Heart right ventricle (tissue), 16 donors: ENCODE measurements at places on chromosomes 2 and 18. TPM values are rescaled to one million over a fixed set of nuclear protein-coding genes. Genes with fewer than 3 reads are reported as not detected.

- H3K36me3 ChIP-seq: peaks cover 10% of the 10 kb centered on the region
- no peak overlapping the region for H3K4me3 ChIP-seq
- no peak overlapping the region for H3K27ac ChIP-seq
Observed at GRCh38 chr2:138536302-138536701, 34.7 kb downstream of the SPOPL start.

GRCh38 chr2:182477774-182478173, 50.9 kb upstream of the PDE1A start:
- H3K27ac ChIP-seq: no peak overlapping the region
- H3K4me1 ChIP-seq: no peaks in the 10 kb centered on the region
- DNase-seq: no peak
- H3K4me3 ChIP-seq: no peak overlapping the region

- no peaks in the 10 kb centered on the region for H3K36me3 ChIP-seq
- H3K4me3 ChIP-seq: no peak overlapping the region
- no peak overlapping the region for H3K27ac ChIP-seq
- DNase-seq: no peak
Observed at GRCh38 chr2:143691121-143691520, 561.9 kb downstream of the ARHGAP15 start.

DNA sequence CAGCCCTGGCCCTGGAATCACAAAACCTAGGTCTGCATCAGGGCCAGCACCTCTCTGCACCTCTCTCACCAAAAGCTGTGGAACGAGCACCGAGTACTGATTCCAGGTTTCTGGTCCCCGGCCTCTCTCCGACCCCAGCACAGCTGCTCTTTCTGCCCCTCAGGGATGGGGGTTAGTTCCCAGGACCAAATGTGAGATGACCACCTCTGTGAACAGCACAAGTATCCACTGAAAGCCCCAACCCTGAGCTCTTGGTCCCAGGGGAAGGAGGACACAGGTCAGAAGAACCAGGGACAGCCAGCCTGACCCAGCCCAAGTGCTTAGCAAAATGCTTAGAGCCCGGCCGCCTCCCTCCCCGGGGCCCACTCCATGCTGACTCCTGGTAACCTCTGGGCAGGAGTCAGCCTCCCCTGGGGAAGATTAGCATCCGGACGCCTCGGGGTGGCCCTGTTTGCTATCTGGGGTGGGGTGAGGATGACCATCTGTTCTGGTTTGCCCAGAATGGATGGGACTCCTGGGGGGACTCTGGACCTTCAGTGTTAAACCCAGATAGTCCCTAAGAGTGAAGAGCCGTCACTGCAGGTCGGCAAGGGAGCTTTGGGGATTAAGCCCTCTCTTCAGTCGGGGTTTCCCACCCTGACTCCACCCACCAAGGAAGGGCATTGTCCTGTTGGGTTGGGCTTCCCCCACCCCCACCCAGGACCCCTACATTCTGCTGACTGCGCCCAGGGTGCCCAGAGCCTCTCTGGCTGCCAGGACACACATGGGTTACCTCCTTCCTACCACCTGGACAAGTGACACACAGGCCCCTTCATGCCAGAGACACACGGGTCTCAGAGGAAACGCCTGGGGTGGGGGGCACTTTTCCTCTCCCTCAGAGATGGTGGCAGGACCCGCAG, 9.4 kb upstream of the GPR55 start:
- H3K36me3 ChIP-seq: no peaks in the 10 kb centered on the region
- no peak for DNase-seq
- H3K27ac ChIP-seq: no peak overlapping the region
- no peak overlapping the region for H3K4me3 ChIP-seq
- peaks cover 17% of the 10 kb centered on the region for H3K4me1 ChIP-seq
- H3K27me3 ChIP-seq: no peaks in the 10 kb centered on the region

DNA sequence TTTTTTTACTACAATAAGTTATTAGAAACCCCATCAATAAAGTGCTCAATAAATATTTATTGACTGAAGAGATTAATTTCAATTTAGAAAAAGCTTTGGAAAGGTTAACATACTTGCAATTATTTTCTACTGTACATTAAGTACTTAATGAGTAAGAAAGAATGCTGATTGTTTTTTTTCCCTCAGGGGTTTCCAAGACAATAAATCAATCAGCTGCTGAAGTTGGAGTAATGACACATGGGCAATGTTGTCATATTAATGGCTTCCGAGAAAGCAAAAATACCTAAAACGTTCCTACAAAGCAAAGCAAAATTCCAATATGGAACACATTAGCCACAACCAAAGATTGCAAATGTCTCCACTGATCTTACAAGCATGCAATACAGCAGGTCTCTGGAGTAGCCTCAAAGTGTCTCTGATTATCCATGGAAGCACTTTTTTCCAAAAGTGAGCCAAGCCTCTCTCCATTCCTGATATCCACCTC, 66.7 kb downstream of the ZC3H6 start:
- no peak for DNase-seq
- no peaks in the 10 kb centered on the region for H3K27me3 ChIP-seq
- no peak overlapping the region for H3K4me3 ChIP-seq
- H3K27ac ChIP-seq: no peak overlapping the region

The CPS1 gene
- 5.8 TPM for total RNA-seq

DNA sequence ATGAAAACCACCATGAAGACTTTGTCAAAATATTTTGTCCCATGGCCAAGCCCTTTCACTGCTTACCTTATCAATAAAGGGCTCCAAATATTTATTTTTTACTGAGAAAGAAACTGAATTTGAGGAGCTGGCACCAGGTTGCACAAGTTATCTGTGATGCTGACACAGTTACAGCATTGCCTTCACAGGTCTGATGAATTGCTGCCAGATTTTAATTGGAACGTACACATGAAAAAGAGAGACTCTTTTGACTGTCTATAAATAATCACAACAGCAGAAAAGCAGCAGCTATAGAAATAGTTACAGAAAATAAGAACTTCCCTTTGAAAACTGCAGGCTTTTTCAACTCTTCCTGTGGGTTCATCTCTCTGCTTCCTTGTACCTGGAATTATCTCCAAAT, 23.9 kb downstream of the TMEM200C start:
- no peak overlapping the region for H3K4me3 ChIP-seq
- DNase-seq: no peak
- H3K36me3 ChIP-seq: no peaks in the 10 kb centered on the region
- no peaks in the 10 kb centered on the region for H3K4me1 ChIP-seq
- no peak overlapping the region for H3K27ac ChIP-seq

DNA sequence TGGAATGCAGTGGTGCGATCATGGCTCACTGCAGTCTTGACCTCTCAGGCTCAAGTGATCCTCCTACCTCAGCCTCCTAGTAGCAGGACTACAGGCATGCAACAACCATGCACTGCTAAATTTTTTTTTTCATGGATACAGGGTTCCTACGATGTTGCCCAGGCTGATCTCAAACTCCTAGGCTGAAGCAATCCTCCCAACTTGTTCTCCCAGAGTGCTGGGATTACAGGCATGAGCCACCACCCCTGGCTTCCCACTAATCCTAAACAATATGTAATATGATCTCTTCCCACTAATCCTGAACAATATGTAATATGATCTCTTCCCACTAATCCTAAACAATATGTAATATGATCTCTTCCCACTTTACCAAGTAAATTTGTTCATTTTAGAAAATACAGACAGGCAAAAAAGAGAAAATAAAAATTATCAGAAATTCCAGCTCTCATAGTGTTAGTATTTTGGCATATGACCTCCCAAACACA, 33.7 kb upstream of the C18orf32 start:
- H3K27ac ChIP-seq: no peak overlapping the region
- no peaks in the 10 kb centered on the region for H3K36me3 ChIP-seq
- no peak overlapping the region for H3K4me3 ChIP-seq
- no peaks in the 10 kb centered on the region for H3K4me1 ChIP-seq

- H3K27ac ChIP-seq: no peak overlapping the region
- no peaks in the 10 kb centered on the region for H3K36me3 ChIP-seq
- DNase-seq: no peak
- H3K27me3 ChIP-seq: no peaks in the 10 kb centered on the region
Observed at GRCh38 chr18:74672371-74672770, 74.7 kb downstream of the ZNF407 start.

GRCh38 chr2:203905656-203906055, 30.9 kb upstream of the ICOS start:
- no peaks in the 10 kb centered on the region for H3K27me3 ChIP-seq
- no peak overlapping the region for H3K27ac ChIP-seq
- peaks cover 5% of the 10 kb centered on the region for H3K4me1 ChIP-seq
- no peak for DNase-seq

GRCh38 chr2:46364797-46365457, 67.7 kb downstream of the EPAS1 start:
- H3K27ac ChIP-seq: no peak overlapping the region
- H3K4me1 ChIP-seq: peaks cover 84% of the 10 kb centered on the region
- no peak for DNase-seq
- peaks cover 98% of the 10 kb centered on the region for H3K36me3 ChIP-seq
- no peaks in the 10 kb centered on the region for H3K27me3 ChIP-seq

The NR4A2 gene
- total RNA-seq: 2.6 TPM

- DNase-seq: no peak
- no peak overlapping the region for H3K27ac ChIP-seq
- H3K27me3 ChIP-seq: no peaks in the 10 kb centered on the region
- peaks cover 26% of the 10 kb centered on the region for H3K4me1 ChIP-seq
- H3K36me3 ChIP-seq: no peaks in the 10 kb centered on the region
Observed at GRCh38 chr2:174974131-174974530, 31.1 kb downstream of the CHN1 start.

The RAB17 gene
- total RNA-seq: 4.4 TPM

GRCh38 chr2:34808426-34808825, 1209.3 kb upstream of the FAM98A start:
- no peaks in the 10 kb centered on the region for H3K36me3 ChIP-seq
- no peaks in the 10 kb centered on the region for H3K27me3 ChIP-seq

The ERCC3 gene
- 23.3 TPM for total RNA-seq

DNA sequence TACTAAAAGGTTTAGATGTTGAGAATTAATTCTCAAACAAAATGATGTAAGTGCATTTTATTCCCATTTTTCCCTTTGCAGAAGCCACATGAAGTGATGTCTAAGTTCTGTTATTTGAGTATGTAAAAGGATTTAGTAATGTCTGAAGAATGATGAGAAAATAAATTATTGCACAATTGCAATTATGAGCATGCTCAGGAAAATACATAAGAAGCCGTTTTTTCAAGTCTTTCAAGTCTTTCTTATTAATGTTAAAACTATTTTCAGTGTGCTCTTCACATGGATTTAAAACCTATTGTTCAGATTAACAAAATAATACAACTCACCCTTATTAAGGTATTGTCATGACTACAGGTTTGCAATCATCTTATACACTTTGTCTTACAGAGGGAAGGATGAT, 331.4 kb upstream of the NETO1 start:
- no peaks in the 10 kb centered on the region for H3K36me3 ChIP-seq
- no peak for DNase-seq
- H3K4me3 ChIP-seq: no peak overlapping the region
- no peak overlapping the region for H3K27ac ChIP-seq
- H3K27me3 ChIP-seq: no peaks in the 10 kb centered on the region

DNA sequence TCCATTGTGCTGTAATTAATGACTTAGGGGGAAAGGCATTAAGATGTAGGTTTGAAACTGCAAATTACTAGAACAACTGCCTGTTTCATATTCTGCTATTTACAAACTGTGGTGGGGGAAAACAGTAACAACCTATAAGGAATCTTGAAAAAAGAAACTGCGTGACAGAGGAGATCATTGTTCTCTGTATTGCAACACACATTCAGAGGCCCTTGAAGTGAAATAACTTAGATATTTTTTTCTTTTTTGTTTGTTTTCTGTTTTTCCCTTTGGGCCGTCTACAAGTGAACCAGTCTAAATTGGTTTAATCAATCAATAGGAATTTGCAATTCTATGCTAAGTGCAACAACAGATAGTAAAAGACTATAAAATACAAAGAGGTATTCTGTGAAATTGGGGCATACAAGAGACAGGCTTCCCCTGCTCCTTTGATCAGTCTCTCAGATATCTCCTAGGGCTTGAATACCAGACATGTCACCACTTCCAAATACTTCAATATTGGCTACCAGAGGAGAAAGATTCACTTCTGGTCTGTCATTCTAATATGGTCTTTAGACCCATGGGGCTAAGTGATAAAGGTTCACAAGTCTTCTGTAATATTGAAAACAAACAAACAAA, 2055.1 kb upstream of the CELF4 start:
- no peak overlapping the region for H3K4me3 ChIP-seq
- no peak for DNase-seq
- H3K4me1 ChIP-seq: no peaks in the 10 kb centered on the region
- H3K27ac ChIP-seq: no peak overlapping the region
- no peaks in the 10 kb centered on the region for H3K36me3 ChIP-seq

GRCh38 chr2:230225486-230225885, at the start of gene SP140:
Gene SP140 (plus strand): TSS chr2:230225736. CDS start chr2:230225845, 109 bp downstream.
- peak; percentile 18 for DNase-seq
- no peaks in the 10 kb centered on the region for H3K36me3 ChIP-seq
- H3K27me3 ChIP-seq: no peaks in the 10 kb centered on the region
- H3K4me3 ChIP-seq: no peak within 1 kb of the TSS
- H3K27ac ChIP-seq: peak within 1 kb of the TSS; percentile 9

The PRKAG3 gene
- total RNA-seq: not detected
